Foreskin fibroblast (primary cell): ENCODE measurements at places on chromosomes 3 and 15.

DNA sequence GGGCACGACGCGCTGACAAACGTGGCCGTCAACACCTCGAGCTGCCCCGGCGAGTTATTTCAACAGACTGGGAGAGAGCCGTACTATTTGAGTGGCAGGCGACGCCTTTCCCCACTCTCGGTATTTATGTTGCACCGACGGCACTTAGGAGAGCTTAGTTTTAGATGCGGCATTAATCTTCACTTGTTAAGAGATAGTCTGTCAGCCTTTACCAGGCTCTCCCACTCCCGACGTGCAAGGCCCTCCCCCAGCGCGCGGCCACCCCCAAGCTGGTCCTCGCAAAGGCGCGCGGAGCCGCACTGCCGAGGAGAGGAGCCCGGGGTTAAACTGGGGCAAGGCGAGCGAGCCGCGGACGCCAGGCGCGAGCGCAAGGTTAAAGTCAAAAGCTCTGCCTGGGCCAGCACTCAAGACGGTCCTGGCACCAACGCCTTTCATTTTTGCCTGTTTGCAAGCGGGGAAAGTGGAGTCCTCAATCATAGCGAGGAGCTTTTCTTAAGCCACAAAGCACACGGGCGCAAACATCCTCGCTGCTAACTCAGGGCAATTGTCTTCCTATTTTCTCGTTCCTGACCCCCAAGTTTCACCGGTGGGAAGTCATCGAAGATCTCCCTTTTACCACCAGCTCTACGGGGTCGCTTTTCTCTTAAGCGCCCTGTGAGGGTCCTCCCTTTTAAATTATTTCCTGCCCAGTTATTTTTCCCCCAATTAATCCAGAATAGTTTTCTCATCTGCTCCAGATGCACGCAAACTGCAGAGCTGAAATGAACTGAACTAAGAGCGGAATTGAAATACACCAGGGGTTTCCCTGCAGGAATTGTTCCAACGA lies 86.6 kb downstream of the NR2F2 start:
- peak; percentile 32 for DNase-seq

DNA sequence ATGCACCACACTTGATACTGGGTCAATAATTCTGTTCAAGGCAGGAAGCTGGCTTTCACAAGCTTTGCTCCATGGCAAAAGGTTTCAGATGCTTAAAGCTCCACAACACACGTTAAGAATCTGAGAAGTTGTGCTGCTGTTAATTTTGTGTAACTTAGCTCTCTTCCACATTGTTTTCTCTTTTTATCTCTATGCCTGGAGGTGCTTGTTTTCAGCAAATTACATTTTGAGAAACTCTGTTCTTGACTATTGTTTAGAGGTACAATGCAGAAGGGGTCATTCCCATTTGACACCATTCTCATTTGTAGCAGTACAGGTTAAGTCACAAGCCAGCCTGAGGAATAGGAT lies 156.0 kb downstream of the FNDC3B start:
- no peak for DNase-seq

DNA sequence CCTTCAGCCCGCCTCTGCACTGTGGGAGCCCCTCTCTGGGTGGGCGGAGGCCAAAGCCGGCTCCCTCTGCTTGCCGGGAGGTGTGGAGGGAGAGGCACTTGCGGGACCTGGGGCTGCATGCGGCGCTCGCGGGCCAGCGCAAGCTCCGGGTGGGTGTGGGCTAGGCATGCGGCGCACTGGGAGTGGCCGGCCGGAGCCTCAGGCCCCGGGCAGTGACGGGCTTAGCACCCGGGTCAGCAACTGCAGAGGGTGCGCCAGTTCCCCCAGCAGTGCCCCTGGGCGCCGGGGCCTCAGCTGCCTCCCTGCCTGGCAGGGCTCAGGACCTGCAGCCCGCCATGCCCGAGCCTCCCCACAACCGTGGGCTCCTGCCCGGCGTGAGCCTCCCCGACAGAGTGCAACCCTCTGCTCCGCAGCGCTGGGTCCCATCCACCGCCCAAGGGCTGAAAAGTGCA lies 98.9 kb upstream of the POU1F1 start:
- DNase-seq, result no peak

- DNase-seq, result no peak
Observed at GRCh38 chr3:19645093-19645492, 288.9 kb downstream of the EFHB start.

- DNase-seq, result no peak
Observed at GRCh38 chr3:9820946-9821345, 10.9 kb downstream of the TTLL3 start.

DNA sequence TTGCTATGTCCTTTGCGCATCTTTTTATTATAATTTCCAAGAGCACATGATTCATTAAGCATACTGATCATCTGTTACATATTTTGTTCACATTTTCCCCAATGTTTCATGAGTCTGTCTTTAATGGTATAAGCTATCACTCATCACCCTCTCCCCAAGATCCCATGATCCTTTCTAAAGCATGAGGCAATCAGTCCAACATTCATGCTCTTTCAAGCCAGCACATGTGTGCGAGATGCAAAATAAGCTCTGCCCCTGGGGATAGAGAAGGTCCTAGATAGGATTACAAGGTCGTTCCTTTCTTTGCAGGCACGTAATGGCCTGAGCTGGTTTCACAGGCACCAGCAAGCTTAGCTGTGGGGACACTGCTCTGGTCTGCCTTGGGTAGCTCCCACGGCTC lies 32.2 kb upstream of the B3GNT5 start:
- peak; percentile 64 for DNase-seq

- DNase-seq, result no peak
Observed at GRCh38 chr3:166351461-166351860, 514.2 kb upstream of the BCHE start.

DNA sequence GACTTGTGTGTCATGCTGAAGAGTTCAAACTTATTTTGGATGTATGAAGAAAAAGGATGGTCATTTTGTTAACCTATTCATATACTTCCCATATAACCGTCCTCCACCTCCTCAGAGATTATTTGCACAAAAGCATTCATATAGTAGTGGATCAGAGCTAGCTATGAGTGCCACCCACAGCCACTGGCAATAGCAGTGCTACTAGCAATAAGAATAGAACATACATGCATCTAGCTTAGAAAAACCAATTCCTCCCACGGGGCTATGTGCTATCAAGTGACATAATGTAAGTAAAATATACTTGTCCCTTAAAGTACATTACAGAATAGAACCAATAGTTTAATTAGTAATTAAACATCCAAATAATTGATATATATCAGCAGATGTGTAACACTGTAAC lies 10.3 kb upstream of the ZBED2 start:
- DNase-seq, result no peak

DNA sequence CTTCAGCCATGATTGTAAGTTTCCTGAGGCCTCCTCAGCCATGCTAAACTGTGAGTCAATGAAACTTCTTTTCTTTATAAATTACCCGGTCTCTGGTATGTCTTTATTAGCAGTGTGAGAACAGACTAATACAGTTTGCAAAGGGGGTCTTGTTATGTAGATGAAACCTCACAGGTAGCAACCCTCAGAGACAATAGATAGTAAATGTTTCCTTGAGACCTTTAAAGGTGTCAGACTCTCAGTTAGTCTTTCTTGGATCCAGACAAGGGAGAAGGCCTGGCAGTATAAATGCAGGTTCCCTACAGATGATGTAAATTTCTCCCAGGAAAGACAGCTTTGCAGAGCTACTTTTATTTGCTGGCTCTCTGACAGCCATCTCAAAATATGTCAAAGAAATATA lies 510.8 kb downstream of the AGBL1 start:
- no peak for DNase-seq

- no peak for DNase-seq
Observed at GRCh38 chr3:142888481-142889211, at the start of gene PCOLCE2. Gene PCOLCE2 (minus strand): TSS chr3:142889083. CDS start chr3:142888896, 187 bp downstream.

GRCh38 chr3:45972534-45973402 lies 22.9 kb downstream of the FYCO1 start:
- DNase-seq, result peak; percentile 80

GRCh38 chr3:171526146-171526545 lies 65.9 kb upstream of the TNIK start:
- DNase-seq, result no peak
